T-helper 2 cell (primary cell): ENCODE measurements at places on chromosomes 2 and 18.

GRCh38 chr2:151363709-151364108 is 6.3 kb downstream of the TNFAIP6 start:
- peak; percentile 16 for DNase-seq

GRCh38 chr2:129748653-129749052 is 230.8 kb upstream of the RAB6C start:
- no peak for DNase-seq

DNA sequence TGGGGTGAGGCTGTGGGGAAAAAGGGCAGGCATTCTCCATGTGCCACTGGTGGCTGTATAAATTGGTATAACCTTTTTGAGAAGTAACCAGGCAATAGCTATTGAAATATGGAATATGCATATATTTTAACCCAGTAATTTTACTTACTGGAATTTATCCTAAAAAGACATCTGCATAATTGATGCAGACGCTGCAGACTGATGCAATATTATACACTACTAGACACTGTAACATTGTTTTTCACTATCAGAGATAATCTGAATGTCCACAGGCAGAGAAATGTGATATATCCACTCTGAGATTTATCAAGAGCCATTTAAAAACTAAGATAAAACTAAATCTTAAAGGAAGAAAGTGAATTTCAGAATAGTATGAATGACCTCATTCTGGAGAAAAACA is 14.7 kb downstream of the THOC1 start:
- DNase-seq = no peak

DNA sequence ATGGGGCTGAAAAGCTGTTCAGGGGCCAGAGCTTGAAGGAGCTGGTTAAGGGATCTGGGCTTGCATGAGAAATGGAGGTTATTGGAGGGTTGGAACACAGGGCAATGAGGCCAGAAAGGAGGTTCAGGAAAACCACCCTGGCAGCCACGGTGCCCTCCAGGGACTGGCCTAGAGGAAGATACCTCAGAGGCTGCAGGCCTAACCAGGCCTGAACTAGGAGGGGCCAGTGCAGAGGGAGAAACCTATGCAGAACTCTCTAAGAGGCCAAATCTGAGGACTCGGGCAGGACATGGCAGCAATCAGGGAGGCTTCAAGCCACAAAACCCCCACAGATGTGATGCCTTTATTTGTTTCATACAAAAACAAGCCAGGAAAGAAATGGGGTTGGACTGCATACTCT is 66.8 kb downstream of the BIN1 start:
- DNase-seq = no peak

DNA sequence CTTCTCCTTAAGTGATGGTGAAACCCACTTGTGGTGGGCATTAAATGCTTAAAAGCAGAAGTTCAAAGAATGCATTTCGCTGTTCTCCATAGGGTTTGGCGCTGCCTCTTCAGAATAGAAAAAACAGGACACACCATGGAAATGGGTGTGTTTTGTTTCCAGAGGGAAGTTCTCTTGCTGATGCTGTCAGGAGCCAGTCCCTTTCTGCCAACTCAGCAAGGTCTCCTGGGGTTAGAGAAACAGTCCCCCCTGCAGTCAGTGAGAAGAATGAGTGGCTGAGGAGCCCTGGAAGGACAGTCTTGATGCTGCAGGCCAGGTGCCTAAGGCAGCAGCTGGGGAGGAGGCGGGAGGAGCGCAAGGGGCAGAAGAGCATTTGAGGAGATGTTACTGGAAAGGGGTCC is 37.8 kb upstream of the ASAP2 start:
- no peak for DNase-seq

- DNase-seq = no peak
Measured at GRCh38 chr2:14194233-14194632, 438.3 kb upstream of the LRATD1 start.

- DNase-seq = no peak
Measured at GRCh38 chr2:45190481-45190942, 181.3 kb upstream of the SIX2 start.

DNA sequence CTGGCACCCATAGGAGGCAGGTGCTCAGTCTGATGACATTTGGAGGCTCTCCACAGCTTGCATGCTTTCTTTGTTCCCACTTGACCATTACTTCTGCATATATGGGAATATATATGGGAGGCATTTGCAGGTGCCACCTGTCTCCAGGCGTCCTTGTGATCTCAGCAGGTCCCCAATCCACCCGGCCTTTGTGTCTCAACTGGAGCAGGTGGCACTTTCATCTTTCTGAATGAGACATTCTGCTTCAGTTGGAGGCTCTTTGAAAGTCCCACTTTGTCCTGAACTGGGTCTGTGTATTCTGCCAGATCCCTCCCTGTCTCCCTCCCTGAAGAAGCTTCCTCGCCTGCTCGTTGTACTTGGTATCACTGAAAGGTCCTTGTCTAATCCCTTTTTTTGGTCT is 318.1 kb upstream of the EPAS1 start:
- DNase-seq = no peak

DNA sequence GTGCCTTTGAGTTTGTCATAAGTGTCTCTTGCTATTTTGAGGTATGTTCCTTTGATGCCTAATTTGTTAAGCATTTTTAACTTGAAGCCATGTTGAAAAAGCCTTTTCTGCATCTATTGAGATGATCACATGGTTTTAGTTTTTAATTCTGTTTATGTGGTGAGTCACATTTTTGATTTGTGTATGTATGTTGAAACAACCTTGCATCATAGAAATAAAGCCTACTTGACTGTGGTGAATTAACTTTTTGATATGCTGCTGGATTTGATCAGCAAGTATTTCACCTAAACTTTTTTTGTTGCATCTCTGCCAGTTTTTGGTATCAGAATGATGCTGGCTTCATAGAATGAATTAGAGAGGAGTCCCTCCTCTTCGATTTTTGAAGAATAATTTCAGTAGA is 469.7 kb downstream of the CDH2 start:
- DNase-seq = no peak

DNA sequence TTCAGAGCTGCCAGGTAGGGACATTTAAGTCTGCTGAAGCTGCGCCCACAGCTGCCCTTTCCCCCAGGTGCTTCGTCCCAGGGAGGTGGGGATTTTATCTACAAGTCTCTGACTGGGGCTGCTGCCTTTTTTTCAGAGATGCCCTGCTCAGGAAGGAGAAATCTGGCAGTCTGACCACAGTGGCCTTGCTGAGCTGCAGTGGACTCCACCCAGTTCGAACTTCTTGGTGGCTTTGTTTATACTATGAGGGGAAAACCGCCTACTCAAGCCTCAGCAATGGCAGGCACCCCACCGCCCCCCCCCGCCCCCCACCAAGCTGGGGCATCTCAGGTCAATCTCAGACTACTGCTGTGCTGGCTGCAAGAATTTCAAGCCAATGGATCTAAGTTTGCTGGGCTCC is 458.1 kb upstream of the RAB12 start:
- DNase-seq = no peak

DNA sequence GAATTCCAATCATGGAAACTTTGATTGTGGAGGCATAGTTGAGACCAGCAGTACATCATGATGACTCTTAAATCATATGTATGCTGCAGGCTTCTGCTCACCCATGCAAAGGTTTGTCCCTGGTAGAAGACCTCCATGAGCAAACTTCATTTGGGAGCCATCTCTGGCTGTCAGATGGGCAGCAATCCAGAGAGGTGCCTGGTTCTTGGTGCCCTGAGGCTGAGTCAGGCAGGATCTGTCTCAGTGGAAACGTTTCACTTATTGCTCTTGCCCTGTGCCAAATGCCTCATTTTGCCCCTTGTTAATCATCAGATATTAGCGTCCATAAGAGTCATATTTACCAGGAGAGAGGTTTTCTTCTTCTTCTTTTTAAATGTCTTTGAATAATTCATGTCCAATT is 151.5 kb upstream of the CELF4 start:
- no peak for DNase-seq

DNA sequence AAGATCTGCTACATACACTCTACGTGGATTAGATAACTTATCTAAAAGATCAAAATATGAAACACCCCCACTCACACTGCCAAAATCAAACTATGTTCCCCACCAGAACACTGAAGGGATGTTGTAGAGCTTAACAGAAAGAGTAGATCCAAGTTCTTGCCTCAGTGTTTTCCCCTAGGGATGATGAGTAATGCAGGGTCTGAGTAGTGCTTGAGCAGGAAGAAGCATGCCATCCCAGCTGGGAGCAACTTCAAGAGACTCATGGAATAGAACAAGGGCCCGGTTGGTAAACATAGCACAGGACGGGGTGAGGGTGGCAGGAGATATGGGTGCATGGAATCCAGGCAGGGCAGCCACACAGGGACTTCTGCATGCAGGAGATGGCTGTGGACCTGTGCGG is 74.3 kb downstream of the SNTG2 start:
- DNase-seq = no peak

DNA sequence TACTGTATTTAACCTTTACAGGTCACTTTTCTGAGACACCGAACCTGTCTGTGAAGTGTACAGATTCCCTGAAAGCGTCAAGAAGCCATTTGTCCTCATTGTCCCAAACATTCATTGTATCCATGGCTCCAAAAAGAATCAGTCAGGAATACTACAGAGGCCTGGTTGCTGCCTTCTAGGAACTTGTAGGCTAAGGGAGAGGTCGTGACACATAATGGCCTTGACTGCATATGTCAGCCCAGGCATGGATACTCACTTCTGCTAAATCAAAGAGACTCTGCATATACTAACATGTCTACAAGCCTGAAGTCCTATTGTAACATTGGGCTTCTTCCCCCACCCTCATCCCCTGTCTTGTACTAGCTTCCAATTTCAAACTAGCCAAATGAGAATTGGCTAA is 40.2 kb downstream of the ONECUT2 start:
- DNase-seq = no peak

DNA sequence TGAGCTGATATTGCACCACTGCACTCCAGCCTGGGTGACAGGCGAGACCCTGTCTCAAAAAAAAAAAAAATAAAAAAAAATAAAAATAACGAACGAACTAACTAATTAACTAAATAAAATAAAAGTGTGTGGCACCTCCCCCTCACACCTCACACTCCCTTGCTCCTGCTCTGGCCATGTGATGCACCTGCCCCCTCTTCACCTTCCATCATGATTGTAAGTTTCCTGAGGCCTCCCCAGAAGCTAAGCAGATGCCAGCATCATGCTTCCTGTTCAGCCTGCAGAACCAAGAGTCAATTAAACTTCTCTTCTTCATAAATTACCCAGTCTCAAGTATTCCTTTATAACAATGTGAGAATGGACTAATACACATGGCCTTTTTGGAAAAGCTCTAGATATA is 232.1 kb downstream of the TGIF1 start:
- DNase-seq = no peak

DNA sequence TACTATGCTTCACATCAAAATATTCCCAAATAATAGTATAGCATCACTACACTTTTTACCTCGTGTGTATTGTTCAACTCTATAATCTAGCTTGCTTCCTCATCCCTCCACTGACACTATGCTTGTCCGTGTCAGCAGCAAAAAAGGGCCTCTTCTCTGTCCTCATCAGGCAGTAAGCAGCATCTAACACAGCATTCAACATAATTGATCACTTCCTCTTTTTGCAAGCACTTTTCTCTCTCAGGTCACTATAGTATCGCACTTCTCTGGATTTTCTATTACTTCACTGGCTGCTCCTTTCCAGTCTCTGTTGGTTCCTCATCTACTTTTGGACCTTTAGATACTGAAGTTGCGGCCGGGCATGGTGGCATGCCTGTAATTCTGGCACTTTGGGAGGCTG is 64.9 kb upstream of the ZSWIM2 start:
- DNase-seq = no peak

GRCh38 chr2:95310651-95311050 is 13.5 kb downstream of the KCNIP3 start:
- no peak for DNase-seq

GRCh38 chr2:242020196-242021004 is 150.9 kb downstream of the RTP5 start:
- DNase-seq = no peak

DNA sequence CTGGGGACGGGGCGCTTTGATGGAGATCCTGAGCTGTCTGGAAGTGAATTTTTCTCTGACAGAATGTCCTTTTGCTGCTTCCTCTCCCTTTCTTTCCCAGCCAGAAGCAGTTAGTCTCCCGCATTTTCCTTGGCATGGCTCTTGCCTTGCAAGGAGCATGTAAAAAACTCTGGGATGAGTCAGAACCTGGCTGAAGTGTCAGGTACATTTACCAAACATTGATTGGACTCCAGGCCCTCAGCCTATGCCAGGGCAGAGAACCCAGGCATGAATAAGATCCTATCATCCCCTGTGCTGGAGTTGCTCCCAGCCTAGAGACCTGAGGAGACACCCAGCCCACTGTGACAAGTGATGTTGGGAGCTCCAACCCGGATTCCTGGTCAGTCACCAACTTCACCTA is 21.6 kb downstream of the STON1 start:
- DNase-seq = no peak

- no peak for DNase-seq
Measured at GRCh38 chr2:72963423-72964145, 46.3 kb downstream of the EMX1 start.

DNA sequence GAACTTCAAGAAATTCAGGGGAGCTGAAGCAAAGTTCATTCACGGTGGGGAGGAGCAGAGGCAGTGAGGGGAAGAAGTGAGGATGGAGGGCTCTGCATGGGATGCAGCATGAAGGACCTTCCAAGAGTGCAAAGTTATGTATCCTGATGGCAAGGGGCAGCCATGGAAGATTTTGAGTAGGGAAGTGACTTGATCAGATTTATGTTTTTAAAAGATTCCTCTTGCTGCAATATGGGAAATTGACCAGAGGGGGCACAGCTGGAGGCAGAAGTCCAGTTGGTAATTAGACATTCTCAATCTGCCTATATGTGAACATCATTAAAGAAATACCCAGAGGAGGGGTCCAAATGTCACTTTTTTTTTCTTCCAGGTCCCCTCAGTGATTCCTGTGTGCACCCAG is 21.5 kb upstream of the ANXA4 start:
- DNase-seq = no peak

DNA sequence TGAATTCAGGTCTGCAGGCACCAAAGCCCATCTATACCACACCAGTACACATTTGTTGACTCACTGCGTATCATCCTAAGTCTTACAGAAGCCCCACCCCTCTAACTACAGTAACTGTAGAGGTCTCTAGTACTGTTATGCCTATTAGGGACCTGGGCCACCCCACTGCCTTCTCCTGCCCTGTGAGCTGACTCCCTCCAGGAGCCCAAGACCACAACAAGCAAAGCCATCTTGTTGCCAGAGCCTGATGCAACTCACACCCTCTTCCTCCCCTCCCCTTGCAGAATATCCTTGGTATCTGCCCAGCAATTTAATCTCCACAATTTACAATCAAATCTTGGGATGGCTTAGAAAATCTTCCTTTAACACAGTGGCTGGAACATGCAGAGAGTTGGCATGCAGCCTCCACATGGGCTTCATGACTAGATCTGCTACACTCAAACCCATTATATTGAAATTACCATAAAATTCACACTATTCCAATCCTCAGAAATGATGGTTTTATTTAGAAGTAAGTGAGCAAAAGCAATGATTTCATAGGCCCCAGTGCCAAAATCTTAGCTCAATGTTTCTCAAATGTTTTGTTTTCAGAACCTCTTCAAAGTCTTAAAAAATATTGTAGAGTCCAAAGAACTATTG is 17.7 kb upstream of the CYP1B1 start:
- DNase-seq = no peak

- no peak for DNase-seq
Measured at GRCh38 chr2:159946326-159946999, 116.0 kb downstream of the PLA2R1 start.

- no peak for DNase-seq
Measured at GRCh38 chr2:107621186-107622165, 205.2 kb upstream of the RGPD4 start.
